ENCODE measurements at places on chromosomes 2 and 18.
A peak's percentile ranks its signal among the peaks of the same experiment; 100 is the strongest.

DNA sequence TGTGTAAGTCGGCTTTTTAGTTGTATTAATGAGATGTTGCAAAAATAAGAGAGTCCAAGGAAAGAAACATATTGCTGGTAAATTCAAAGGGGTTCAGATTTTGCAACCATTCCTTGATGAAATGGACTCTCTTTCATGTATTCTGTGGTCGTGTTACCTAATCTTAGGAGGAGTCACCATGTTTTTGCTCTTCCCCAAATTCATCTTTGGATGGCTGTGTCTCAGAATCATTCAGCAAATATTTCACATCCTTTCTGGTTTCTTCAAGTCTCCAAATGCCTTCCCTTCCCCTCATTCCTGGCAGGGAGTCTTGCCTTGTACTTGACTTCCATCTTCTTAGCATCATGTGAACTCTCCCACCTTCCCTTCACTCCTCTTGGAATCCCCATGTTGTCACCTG lies 66.1 kb downstream of the PTPRM start:
- no peak for DNase-seq

DNA sequence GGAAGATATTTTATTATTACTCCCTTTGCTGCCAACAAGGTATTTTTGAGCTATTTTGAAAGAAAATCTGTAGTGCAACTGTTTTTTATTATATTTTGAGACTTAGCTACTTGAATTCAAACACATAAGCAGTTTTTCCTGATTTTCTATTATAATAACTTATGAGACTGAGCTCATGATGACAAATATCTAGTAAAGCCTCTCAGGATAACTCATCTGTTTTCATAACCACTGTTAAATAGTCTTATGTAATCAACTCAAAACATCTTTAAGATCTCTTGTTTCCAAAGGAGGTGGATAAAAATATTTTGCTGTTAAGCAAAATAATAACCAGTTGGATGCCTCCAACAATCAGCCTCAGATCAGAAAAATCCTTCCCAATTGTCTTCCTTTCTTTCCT lies 21.9 kb upstream of the PPP1CB start:
- no peak for DNase-seq

- no peak for DNase-seq
Observed at GRCh38 chr2:238850091-238850490, 2.2 kb downstream of the TWIST2 start.

GRCh38 chr2:204365811-204366210 lies 179.5 kb upstream of the PARD3B start:
- no peak for DNase-seq

DNA sequence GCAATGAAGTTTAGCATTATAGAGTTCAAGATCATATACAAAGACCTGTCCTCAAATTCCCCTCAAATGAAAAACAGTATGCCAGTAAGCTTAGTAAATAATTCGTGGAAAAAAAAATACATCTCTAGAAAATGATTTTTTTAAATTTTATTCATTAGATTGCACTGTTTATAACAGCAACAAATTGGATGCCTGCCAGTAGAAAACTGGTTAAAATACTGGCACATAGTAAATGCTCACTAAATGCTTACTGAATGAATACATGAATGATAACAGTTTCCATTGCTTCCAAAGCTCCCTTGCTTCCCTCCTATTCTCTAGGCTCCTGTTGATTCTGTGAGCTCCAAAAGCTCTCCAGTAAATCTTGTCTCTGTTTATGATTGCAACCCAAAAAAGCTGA lies 25.5 kb upstream of the SEH1L start:
- DNase-seq, result no peak

GRCh38 chr2:97067279-97068004 lies 27.2 kb downstream of the FAHD2B start:
- no peak for DNase-seq

- no peak for DNase-seq
Observed at GRCh38 chr2:235343156-235343774, 150.6 kb upstream of the AGAP1 start.

- no peak for DNase-seq
Observed at GRCh38 chr2:205495819-205496218, 186.5 kb upstream of the NRP2 start.

DNA sequence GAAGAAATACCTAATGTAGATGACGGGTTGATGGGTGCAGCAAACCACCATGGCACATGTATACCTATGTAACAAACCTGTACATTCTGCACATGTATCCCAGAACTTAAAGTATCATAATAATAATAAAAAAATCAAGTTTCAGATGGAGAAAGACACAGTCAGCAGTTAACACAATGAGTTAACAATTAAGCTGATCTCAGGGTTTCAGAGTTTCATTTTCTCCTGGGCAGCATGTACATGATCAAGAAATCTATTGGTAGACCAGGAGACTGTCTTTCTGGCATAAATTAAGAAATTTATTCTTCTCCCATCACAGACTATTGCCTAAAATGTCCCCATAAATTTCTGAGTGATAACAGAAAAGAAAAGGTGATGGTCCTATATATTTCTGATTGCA lies 155.3 kb downstream of the RAD51AP2 start:
- no peak for DNase-seq

DNA sequence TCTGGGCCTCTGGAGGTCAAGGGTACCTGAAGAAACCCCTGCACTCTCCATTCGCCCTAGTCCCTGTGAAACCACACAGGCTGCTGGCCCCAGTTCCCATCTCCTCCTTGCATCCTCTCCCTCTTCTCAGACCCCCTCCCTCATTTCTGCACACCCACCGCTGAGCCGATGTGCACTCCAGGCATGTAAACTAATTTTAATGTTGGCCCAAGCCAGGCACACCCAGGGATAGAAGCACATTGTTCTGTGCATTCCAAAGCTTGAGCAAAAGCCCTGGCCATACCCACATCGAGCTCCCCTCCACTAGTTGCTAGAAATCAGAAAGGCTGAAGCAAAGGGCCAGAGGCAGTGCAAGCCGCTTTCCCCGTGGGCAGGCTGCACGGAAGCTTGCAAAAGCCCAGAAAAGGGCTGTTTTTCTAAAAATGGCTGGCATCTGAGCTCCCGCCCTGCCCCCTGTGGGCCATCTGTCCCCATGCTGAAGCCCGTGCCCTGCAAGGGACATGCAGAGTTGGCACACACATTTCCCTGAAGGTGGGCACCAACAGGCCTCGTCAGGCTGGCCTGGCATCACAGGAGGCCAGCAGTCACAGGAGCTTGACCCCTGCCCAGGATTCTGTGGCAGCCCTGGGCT lies 181.6 kb downstream of the SMAD7 start:
- no peak for DNase-seq

DNA sequence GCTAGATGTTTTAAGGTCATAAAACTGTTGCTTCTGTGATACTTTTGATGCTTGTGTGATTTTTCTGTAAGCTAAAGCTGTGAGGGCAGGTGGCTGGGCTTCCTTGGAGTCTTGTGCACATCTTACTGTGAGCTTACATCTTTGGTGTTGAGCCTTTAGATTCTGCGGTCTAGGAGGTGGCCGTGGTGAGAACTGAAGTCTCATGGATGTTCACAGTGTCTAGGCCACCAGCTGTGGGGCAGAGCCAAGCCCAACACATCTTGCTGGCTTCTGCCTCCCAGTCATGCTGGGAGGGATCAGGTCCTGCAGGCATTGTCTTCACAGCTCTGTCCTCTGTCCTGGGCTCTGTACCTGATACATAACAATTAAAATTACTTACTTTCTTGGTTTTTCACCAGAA lies 219.7 kb upstream of the HS6ST1 start:
- no peak for DNase-seq

GRCh38 chr18:46712406-46712805 lies 44.4 kb downstream of the ST8SIA5 start:
- no peak for DNase-seq

DNA sequence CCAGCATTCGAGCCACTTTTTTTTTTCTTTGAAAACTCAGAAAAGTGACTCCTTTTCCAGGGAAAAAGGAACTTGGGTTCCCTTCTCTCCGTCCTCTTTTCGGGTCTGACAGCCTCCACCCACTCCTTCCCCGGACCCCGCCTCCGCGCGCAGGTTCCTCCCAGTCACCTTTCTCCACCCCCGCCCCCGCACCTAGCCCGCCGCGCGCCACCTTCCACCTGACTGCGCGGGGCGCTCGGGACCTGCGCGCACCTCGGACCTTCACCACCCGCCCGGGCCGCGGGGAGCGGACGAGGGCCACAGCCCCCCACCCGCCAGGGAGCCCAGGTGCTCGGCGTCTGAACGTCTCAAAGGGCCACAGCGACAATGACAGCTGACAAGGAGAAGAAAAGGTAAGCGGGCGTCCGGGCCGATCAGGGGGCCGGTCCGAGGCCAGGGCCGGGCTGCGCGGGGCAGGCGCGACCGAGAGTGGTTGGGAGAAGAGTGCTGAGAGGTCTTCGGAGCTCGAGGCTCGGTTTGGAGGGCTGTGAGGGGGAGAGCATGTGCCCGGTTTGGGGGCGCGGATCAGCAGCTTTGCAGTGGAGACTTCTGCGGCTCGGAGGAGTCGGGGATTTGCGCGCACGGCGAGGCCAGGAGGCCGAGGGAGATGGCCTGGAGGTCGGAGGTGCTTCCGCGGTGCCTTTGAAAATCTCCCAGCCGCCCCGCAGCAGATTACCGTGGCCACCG lies 502 bp downstream of the EPAS1 start:
- DNase-seq, result peak; percentile 28

DNA sequence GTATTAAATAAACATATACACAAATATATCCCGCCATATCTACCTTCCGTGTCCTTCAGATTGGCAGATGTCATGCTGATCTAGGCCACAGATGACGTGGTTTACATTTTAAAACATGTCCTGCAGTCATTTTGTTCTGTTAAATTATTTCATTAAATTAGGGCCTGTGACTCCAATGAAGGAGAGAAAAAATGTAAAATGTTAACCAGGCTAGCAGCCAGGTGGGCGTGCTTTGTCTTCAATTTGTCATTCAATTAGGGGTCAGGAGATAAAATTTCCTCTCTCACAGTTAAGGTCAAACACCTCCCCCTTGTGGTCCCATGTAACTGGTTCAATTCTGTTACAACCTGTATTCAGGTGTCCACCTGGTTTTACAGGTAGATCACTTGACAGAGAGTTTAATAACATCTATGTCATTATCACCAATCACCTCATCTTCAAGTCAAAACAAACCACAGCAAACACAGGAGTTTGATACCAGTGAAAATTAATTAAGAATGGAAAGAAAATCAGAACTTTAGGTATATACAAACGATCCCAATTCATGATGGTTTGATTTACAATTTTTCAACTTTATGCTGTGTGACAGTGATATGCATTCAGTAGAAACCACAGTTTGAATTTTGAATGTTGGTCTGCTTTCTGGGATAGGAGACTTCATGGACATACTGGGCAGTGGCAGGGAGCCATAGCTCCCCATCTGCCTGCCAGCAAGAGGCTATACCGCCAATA lies 339.4 kb downstream of the CMPK2 start:
- DNase-seq, result peak; percentile 44

GRCh38 chr18:31247574-31248199 lies 70.3 kb upstream of the DSG1 start:
- no peak for DNase-seq

Data from NCI-H774 (cell line).